GOT3 (cell line): ENCODE measurements at places on chromosomes 11 and 22.

DNA sequence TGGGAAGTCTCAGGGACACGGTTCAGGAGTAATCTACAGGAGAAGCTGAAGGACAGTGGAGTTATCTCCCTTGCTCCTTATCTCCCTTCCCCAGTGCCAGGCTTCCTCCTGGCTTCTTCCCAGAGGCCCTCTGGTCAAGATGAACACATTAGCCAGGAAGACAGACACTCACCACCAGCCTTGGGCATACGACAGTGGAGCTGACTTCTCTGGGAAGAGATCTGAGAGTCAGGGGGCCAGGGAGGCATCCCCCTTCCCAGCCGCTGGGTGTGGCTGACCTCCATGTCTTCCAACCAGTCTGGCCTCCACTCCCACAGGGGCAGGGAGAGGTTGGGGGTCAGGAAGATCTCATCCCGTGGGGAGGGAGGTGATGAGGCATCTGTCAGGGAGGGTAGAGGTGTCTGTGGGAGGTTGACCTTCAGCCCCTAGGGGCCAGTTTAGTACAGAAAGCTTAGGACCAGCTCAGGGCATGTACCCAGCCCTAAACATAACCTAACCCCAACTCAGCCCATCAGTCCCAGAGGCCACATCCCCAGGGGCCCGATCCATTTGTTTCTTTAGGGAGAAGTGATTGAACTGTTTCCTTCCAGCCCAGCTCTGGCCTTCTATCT is 12.7 kb downstream of the ROBO4 start:
- DNase-seq: no peak

DNA sequence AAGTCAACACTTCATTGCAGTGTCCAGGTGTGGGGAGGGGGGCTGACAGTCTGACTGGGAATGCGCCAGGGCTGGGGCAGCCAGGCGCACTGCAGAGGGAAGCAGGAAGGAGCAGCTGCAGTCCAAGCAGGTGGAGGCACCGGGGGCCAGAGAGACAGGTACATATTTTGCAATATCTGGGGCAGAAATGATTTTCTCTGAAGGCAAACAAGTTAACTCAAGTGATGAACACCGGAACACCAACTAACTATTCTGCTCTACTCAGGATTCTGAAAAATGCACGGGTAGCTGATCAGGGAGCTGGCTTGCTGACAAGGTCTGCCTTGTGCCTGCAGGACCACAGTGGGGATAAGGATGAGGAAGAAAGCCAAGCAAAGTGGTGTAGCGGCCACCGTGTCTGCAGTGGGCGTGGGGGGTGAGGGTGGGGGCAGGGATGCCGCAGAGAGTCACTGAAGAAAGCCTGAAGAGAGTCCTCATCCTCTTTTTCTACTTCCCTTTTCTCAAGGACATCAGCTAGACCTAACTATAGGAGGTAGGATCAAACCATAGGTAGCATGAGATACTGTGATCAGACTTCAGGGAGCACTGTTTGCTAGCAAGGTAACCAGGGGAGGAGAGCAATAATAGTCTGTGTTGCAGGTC is 83.4 kb downstream of the SCN3B start:
- DNase-seq: no peak

DNA sequence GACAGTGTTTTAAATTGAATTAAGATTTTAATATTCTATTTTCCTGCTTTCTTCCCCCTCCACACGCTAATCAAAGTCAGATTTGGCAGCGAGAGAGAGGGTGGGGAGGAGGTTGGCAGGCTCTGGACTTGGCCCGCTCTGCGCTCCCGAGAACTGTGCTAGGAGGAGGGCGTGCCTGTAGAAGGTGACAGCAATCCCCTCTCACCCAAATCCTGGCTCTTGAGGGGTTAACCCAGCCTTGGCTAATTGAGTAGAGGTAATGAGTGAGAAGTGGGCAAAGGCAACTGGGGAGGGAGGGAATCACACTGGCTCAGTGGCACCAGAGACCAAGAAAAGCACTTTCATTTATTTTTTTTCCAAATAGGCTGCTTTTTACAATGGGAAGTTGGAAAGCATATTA is 42.2 kb downstream of the BUD13 start:
- DNase-seq: no peak

- no peak for DNase-seq
Measured at GRCh38 chr22:36022162-36022561, 6.5 kb downstream of the RBFOX2 start.
